ENCODE measurements at places on chromosomes 11 and 22.

DNA sequence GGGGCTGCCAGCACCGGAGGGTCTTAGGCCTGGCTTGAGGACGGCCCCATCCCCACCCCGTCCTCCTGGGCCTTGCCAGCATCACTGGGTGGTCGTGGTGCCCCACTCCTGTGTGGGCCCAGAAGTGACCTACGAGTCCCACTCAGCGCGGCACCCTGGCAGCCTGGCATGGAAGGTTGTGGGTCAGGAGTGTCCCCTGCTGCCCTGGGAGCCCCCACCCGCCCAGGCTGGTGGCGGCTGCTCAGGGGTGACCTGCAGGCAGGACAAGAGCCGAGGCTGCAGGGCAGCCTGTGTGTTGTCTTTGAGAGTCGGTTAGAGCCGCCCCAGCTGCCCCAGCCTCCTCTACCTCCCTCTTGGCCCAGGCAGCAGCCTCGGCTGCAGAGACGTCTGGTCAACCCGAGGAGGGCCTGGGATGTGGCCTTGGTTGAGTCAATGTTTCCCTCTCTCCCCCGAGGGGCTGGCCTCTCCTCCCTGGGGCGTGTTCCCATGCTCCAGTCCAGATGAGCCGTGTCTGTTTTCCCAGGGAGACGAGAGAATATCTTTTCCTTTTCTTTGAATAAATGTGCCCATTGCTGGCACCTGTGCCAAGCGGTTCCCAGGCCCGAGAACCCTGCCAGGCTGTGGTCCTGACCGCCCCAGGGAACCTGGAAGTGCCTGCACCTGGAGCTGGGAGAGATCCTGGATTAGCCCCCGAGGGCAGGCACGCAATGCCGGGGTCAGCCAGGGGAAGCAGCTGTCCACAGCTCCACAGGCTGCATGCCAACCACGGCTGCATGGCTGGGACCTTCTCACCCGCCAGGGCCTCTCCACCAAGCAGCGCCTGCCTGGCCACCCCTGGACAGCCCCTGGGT lies 35.7 kb upstream of the MUC5AC start:
- no peak for DNase-seq

GRCh38 chr11:129636926-129637325 lies 178.7 kb upstream of the TMEM45B start:
- no peak for DNase-seq

DNA sequence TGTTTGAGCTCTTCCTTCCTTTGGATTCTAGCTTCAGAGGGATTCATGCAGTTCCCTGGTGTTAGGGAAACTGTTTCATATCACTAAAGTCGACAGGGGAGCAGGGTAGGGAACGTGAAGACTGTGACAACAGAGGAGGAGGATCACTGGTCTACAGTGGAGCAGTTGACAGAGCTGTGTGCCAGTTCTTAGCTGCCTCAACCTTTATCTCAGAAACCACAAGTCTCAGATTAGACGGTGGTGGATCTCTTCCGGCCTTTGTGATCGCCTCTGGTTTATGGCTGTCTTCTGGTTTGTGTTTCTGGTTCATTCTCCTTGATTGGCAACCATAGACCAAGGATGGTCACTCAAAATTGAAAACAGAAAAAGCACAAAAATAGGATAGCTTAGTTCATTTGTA lies 538.9 kb upstream of the API5 start:
- DNase-seq, result no peak

DNA sequence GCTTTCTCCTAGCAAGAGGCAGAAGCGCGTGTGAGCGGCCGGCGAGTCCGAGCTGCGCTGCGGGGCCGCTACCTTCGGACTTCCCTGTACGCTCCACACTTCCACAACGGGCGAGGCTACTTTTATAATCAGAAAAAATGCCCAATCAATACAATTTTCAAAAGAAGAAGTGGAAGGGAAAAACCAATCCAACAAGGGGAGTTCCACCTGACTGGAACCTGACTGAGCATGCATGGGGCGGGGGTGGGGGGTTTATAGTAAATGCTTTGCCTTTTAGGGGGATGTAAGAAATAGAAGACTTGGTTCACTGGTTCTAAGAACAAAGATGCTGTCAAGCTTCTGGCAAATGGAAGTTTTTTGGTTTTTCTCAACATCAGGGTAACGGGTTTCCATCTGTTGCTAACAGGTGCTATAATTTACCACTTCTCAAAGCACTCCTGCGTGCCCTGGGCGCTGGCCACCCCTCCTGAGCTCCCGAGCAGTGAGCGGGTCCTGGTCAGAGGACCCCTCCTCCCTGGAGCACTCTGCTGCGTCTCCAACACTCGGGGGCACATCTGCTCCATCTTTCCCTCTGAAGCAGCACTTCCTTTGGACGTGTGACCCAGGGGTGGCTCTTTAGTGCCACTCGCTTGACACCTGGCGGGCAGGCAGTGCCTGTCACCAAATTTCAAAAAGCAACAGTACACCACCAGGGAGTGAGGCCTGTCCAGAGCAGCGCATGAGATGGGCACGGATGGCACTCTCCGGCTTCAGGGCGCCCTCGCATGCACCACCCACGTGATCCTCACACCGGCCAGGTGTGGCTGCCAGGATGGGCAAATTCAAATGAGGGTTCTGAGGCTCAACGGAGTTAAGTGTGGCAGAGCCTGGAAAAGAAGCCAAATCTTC lies 21.6 kb upstream of the BID start:
- no peak for DNase-seq

GRCh38 chr11:72587696-72588095 lies 86.5 kb downstream of the PDE2A start:
- no peak for DNase-seq

GRCh38 chr11:80873310-80873999 lies 1432.6 kb upstream of the TENM4 start:
- no peak for DNase-seq

DNA sequence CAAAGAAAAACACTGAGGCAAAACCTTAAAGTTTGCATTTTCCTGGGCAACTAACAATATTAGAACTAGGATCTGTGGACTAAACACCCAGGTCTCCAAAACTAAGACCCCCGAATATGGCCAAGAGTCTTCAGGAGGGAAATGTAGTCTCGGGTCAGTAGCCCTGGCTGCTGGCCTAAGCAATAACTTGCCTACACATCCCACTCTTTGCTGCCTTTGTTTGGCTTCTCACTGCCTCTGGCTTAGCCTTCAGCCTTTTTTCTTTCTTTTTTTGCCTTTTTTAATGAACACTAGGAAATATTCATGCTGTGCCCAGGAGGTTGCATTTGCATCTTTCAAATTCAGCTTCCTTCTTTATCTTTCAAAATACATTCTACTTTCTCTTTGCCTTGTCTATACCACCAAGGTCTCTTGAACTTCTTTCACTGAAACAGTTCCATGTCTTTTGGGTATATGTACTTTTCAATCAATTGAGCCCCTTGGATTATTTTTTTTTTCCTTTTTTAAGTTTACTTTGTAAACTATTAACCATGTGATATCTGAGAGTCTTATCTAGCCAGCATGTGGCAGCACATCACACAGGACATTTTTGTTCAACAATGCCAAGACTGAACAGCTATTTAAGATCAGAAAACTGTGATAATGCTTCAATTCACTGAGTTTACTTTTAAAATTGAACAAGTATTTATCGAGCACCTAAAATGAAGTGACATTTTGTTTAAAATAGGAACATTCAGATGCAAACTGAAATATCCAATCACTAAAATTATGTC lies 165.0 kb upstream of the TRPC6 start:
- DNase-seq, result no peak

DNA sequence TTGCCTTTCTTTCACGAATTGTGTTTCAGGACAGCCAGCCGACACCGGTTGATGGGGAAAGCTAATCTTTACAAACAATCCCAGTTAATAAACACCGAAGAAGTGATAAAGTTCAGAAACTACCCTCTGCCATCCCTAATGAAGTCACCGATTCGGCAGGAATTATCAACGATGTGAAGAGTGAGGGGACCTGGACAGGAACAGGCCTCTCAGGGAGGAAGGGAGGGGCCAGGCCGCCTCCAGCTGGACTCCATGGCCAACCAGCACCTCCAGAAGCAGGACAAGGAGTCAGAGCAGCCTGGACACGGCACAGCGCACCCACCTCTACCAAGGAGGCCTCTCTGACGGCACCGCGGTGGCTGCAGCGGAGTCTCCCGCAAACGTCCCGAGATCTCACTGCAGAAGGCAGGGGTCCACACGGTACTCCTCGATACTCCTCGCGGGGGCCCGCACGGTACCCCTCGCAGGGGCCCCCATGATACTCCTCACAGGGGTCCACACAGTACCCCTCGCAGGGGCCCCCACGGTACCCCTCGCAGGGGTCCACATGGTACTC lies 3.9 kb downstream of the TOLLIP start:
- DNase-seq, result no peak

GRCh38 chr11:65116370-65117205 lies 913 bp downstream of the ZNHIT2 start:
- DNase-seq, result no peak

DNA sequence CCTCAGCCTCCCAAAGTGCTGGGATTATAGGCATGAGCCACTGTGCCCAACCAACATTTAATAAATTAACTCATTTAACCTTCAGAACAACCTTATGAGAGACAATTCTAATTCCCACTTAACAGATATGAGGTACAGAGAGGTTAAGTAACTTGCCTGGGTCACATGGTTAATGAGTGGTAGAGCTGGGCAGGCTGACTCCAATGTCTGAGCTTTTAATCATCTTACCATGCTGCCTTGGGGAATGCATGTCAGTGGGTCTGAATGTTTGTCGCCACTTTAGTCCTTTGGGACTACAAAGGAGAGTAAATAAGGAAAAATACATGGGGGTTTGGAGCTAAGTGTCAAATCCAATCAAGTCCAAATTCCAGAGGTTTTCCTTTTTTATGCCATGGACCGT lies 11.2 kb upstream of the PIK3C2A start:
- no peak for DNase-seq
